Activated CD8-positive, alpha-beta memory T cell treated with anti-CD3 and anti-CD28 coated beads for 1 hour (primary cell): ENCODE measurements at places on chromosomes 13 and 19.
A peak's percentile ranks its signal among the peaks of the same experiment; 100 is the strongest.

DNA sequence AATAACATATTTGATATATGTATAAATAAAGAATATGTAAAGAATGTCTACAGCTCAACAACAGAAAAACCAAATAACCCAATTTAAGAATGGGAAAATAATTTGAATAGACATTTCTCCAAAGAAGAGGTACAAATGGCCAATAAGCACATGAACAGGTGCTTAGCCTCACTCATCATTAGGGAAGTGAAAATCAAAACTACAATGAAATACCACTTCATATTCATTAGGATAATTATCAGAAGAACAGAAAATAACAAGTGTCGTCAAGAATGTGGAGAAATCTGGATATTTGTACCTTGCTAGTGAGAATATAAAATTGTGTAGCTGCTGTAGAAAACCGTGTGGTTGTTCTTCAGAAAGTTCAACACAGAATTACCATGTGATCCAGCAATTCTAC is 8.4 kb upstream of the SUPT20H start:
- DNase-seq = no peak

DNA sequence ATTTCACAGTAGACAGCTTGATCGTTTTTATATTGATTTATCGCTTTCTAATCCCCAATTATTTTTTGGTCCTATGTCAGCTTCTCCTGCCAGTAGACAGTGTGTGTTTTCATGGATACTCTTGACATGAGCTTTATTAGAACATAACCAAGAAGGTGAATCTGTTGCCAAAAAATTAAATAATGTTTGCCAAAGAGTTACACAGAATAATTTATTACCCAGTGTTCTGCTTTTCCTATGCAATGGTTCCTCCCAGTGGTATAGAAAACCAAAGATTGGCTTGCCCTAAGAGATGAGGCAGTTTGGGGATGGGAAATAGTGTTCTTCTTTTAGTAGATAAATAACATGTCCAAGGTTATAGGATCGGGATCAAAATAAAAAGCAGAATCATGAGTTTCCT is 8.5 kb upstream of the FRY start:
- no peak for DNase-seq

GRCh38 chr19:34256835-34257558 is 2.6 kb downstream of the GARRE1 start:
- DNase-seq = no peak

- DNase-seq = no peak
Measured at GRCh38 chr19:31340042-31341025, 8.9 kb downstream of the TSHZ3 start.

- no peak for DNase-seq
Measured at GRCh38 chr13:50422181-50423148, 407.2 kb downstream of the KCNRG start.

- DNase-seq = peak; percentile 21
Measured at GRCh38 chr19:34220472-34221063, 33.8 kb upstream of the GARRE1 start.
